Large intestine (tissue), 12 donors: ENCODE measurements at places on chromosomes 12 and 14. TPM values are rescaled to one million over a fixed set of nuclear protein-coding genes. Genes with fewer than 3 reads are reported as not detected.

GRCh38 chr12:47317175-47317915, 237.6 kb upstream of the AMIGO2 start:
- no peak for DNase-seq

DNA sequence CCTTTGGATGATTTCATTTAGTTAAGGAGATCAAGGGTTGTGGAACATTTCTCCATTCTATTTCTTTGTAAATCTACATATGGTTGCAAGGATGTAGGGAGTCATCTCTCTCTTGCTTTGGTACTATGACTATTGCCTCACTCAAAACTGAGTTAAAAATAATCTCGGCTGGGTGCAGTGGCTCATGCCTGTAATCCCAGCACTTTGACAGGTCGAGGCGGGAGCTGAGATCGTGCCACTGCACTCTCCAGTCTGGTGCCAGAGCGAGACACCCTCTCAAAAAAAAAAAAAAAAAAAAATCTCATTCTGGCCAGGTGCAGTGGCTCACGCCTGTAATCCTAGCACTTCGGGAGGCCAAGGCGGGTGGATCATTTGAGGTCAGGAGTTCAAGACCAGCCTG, 24.8 kb upstream of the PPM1H start:
- DNase-seq: no peak

DNA sequence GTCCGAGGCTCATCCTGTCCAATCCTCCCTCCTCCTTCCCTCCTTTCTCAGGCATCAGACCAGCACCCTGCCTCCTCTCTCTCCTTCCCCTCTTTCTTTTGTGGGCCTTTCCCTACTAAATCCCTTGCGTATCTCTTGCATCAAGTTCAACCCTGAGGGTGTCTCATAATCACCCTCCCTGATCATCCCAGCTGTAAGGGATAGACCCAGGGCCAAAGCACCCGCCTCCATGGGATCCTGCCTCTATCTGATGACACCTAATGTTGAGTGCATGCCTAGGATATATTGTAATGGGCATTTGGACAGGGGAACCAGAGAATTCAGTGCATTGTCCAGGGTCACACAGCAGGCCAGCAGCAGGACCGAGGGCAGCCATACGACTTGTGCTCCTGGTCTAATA, 84.9 kb downstream of the PHETA1 start:
- DNase-seq: no peak

GRCh38 chr14:51609251-51609954, 42.3 kb upstream of the FRMD6 start:
- DNase-seq: no peak

DNA sequence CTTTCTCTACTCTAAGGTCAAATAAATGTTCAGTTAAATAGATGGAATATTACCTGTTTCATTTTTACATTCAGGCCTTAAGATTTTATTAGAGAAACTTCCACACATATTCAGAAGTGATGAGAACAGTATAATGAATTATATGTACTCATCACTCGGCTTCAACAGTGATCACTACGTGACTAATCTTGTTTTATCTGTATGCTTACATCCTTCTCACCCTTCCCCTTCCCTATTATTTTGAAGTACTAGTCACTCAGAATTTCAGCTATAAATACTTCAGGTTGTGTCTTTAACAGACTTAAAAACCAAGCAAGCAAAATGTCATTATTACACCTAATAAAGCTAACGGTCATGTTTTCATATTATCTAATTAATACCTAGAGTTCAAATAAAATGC, 34.9 kb downstream of the ETV6 start:
- DNase-seq: no peak

DNA sequence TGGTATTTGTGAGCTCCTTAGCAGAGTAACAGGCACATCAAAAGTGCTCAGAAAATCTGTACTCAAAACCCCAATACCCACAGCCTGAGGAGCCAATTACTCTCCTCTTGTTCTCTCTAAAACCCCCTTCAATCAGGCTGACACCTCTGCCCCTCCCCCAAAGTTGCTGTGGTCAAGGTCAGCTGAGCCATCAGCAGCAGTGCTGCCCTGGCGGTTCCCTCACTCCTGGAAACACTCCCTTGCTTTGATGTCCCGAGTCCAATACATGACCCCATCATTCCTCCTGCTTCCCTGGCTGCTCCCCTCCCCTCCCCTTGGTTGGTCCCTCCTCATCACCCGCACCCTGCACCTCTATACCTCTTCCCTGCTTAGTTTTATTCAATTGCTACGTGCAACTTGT, 57.2 kb upstream of the C14orf132 start:
- no peak for DNase-seq

GRCh38 chr12:53757101-53757770, 5.5 kb upstream of the CISTR start:
- peak; percentile 55 for DNase-seq

Gene PPP1R1A
- 17.2 TPM for polyA plus RNA-seq

DNA sequence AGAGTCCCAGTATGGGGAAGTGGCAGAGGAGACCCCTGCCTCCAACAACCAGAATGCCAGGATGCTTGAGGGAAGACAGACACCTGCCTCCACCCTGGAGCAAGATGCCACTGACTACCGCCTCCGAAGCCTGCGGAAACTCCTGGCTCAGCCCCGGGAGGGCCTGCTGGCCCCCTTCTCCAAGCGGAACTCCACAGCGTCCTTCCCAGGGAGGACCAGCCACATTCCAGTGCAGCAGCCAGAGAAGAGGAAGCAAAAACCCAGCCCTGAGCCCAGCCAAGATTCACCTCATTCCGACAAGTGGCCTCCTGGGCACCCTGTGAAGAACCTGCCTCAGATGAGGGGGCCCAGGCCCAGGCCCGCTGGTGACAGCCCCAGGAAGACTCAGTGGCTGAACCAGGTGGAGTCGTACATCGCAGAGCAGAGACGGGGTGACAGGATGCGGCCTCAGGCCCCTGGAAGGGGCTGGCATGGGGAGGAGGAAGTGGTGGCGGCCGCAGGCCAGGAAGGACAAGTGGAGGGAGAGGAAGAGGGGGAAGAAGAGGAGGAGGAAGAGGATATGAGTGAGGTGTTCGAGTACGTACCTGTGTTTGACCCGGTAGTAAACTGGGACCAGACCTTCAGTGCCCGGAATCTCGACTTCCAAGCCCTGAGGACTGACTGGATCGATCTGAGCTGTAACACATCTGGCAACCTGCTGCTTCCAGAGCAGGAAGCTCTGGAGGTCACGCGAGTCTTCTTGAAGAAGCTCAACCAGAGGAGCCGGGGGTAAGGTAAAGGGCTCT, 93.7 kb downstream of the B4GALNT3 start:
- DNase-seq: no peak

GRCh38 chr12:122413516-122414404, 8.7 kb downstream of the CLIP1 start:
- no peak for DNase-seq

DNA sequence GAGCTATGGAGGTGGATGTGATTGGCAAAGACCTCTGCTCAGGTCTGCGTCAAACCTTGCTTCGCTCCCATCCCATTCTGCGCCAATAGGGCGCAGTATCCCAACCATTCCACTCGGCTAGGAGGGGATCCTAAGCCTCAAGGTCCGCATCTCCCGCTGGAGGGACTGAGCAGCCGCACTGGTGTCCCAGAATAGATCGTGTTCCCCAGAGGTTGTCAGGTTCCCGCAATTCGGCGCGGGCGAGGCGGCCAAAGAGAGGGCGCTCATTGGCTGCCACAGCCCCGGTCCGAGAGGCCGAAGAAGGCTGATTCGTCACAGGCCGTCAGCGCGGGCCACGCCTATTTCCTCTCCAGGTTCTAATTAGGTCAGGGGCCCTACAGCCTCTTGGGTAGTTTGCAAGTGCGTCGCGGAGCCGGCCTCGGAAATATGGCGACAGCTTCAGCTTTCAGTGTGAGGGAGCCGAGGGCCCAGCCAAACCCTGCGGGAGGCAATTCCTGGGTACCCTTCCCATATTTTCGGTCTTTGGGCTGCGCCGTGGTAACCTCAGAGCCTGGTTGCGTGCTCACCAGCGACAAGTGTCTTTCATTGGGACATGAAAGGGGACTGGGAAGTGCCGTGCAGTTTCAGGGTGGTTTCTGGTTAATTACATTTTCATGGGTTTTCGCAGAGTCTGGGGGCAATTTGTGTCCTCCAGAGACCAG, 5.0 kb downstream of the OR10AD1 start:
- DNase-seq: peak; percentile 98

GRCh38 chr14:100007254-100007653, 58.0 kb upstream of the EVL start:
- DNase-seq: no peak

Gene DEGS2
- polyA plus RNA-seq: 21.6 TPM

- peak; percentile 47 for DNase-seq
Observed at GRCh38 chr12:2813214-2814185, 1.0 kb downstream of the ITFG2 start.

DNA sequence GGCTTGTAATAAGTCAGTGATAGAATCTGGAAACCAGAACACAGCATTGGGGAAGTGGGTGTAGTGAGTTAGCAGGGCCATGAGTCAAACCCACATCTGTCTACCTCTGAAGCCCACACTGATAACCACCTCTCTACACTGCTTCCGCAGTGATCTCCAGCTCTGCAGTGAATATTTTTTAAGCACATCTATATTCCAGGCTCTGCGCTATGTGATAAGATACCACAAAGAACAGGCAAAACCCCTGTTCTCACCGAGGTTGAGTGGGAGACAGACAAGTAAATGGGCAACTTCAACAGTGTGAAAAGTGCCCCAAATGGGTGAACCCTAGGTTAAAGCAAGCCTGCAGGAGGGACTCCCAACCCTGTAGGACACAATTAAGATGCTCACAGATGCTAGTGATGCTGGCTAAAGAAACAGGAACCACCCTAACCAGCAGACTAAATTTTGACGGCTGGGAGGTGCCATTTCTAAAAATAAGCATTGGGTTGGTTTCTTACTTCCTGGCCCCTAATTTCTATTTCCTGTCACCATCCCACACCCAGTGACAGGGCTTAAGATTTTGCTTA, 375.0 kb downstream of the DPF3 start:
- no peak for DNase-seq

Gene ADAMTS20
- polyA plus RNA-seq: 0.49 TPM

- DNase-seq: no peak
Observed at GRCh38 chr12:47686645-47687240, 19.1 kb downstream of the RPAP3 start.
